GM04504 (cell line): ENCODE measurements at places on chromosomes 2 and 18.

DNA sequence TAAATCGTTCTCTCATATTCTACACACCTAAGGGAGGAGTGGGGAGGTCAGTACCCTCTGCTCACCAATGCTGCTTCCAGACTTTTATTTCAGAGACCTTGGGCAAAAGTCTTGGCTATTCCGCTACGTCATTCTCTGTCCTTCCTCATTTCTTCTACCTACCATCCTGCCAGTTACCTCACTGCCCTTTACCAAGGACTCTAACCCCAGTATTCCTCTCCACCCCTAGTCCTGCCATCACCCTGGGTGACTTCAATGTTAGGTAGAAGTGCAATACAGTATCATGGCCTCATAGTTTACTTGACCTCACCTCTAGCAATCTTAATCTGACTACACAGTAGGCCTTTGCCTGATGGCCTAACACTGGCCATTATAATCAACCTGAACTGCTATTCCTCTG lies 27.8 kb downstream of the RTN4 start:
- no peak for DNase-seq

DNA sequence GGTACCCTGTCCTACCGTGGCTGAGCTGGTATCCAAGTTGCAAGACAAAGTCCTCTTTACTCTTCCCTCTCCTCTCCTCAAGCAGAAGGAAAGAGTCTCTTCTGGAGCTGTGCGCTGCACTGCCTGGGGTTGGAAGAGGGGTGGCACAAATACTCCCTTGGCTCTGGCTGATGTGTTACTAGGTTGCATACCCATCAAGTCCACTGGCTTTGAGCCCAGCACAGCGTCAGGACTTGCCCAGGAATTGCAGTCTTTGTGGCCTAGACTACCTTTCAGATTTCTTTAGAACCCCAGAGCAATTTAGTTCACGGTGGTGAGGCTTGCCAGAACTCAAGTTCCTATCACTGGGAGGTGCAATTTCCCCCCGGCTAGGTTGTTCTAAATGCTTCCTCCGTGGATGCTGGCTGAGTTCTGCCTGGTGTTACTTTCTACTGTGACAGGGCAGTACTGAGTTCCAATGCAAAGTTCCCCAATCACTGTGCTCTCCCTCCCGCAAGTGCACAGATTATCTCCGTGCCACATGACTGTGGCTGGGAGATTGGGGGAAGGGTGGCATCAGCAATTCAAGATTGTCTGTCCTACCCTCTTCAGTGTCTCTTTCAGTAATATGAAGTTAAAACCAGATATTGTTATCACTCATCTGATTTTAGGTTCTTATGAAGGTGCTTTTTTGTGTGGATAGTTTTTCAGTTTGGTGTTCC lies 13.4 kb downstream of the MYO3B start:
- DNase-seq = no peak

GRCh38 chr2:178807227-178808008 lies at the start of gene TTN:
TSS of gene TTN (minus strand) at chr2:178807423. CDS start at chr2:178804642, 2,781 bp downstream.
- no peak for DNase-seq

- no peak for DNase-seq
Measured at GRCh38 chr18:35620765-35621164, 39.2 kb downstream of the GALNT1 start.

DNA sequence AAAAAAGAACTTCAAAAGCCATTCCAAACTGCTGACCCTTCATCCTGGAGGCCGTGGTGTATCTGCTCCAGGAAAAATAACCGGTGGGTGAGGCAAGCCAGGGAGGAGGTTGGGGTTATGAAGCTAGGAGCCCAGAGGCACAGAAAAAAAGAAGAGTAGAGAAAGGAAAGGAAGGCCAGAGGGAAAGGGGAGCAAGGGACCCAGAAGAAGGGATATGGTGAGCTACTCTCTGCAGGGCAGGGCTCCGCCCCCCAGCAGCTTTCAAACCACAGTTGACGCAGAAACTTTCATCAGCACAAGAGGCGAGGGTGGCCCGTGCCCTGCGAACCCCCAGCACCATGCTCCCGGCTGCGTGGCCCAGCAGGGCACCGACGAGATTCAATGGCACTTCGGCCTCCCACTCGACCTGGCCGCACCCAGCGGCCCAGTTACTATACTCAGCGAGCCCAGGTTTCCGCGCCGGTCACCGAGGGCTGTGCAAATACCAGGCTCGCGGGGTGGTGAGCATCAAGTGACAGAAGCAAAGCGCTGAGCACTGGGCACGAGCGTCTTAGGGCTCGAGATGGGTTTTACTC lies 665 bp downstream of the MCM6 start:
- peak; percentile 16 for DNase-seq

DNA sequence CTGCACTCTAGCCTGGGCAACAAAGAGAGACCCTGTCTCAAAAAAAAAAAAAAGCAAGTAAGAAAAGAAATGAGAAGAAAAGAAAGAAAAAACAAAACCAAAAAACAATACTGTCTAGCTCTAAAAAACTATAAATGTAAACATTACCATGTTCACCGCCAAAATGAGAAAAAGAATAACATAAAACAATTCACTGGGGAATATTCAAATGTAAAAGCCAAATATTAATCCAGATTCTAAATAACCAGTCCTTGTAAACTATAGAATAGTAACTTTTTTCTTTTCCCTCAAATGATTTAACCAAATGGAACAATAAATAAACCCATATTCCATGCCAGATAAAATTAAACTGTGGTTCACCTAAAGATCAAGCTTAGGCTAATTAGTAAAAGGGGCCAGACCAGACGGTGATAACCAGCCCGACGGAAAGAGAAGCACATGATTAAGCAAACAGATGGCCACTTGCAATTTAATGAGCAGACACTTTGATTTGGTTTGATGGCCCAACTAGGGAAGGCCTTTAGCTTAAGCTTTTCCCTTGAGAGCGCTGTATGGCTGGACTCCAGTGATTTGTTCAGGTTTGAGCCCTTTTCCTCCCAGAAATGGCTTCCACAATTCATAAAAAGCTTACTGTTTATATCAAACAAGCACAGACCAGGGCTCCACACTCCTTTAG lies 39.4 kb upstream of the ZNF397 start:
- DNase-seq = no peak

- DNase-seq = no peak
Measured at GRCh38 chr18:22052405-22053105, 116.8 kb upstream of the GATA6 start.

DNA sequence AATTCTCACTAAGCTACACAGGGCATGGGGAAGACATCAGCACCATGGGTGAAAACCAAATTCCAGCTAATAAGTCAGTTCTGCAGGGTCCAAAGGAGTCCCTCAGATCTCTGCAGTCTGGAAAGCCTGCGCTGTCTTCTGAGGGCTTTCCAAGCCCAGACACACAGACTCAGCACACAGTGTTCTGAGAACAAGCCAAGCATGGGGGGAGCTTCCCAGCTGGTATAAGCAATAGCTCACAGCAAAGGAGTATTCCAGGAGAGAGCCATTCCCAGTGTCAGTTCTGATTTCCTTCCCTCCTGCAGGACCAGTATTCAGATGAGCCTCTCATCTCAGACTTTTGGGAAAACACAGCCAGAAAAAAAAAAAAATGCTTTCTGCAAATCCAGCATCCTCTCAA lies 370.8 kb downstream of the TNS1 start:
- DNase-seq = no peak

- DNase-seq = no peak
Measured at GRCh38 chr2:168277276-168277675, 29.9 kb upstream of the STK39 start.

GRCh38 chr2:75018162-75018561 lies 59.7 kb downstream of the POLE4 start:
- DNase-seq = no peak

GRCh38 chr2:149075853-149076252 lies 37.4 kb downstream of the LYPD6B start:
- DNase-seq = no peak

DNA sequence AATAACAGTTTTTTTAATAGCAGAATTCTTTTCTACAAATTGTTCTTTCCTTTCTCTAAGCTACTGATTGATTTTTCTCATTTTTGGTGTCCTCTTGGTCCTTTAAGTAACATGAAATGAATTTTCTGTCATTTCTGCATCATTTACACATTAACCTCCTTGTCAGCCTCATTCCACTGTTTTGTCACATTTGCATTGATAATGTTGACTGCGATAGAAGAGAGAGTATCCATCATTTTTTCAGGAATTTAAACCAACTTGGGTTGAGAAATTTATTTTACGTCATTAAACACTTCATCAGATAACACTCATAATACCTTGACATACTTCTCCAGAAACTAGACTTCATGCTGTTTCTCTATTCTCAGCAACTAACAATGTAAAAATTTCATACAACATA lies 422.2 kb downstream of the LRRTM4 start:
- no peak for DNase-seq

- peak; percentile 51 for DNase-seq
Measured at GRCh38 chr2:203688798-203689197, 17.6 kb upstream of the CD28 start.

- DNase-seq = no peak
Measured at GRCh38 chr2:107618769-107619168, 207.9 kb upstream of the RGPD4 start.

GRCh38 chr2:196137271-196137670 lies 34.1 kb downstream of the STK17B start:
- DNase-seq = no peak

DNA sequence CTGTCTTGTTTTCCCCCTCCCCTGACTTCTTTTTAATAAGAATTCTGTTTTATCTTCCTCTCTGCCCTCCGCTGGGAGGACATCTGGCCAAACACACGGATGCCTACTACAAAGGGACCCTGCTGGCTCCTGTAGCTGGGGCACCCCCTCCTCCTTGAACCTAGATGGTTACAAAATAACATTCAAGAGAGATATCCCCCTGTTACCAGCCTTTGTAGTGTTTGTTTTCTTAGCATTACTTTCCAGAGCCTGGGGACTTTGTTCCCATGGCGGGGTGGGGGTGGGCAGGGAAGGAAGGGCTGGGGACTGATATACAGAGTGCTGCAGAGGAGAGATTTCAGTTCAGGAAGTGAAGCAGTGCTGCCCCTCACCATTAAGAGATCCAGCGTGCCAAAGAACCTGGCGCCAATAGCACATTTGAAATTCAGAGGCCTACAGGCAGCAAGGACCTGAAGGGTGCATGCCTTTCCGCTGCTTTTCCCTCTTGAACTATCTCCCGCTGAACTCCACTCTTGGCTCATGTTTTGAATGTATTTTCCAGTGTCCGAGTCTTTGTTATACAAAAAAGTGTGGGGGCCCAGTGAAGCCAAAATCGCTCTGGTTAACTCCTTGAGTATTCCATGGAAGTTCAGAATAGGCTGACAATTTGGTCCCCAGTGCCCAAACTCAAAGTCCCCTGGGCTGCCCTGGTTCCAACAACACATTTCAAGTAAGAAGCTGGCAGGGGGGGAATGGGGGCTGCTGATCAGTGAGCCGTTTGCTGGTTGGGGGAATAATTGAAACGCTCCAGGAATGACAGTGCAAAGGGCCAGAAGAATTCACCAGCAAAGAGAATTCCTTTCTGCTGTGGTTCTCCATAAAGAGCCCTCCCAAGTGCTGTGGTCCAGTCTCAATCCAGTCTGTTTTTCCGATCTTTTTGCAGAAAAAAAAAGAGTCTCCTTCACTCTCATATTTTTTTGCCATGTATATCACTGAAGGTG lies 94.8 kb upstream of the THOC1 start:
- no peak for DNase-seq

DNA sequence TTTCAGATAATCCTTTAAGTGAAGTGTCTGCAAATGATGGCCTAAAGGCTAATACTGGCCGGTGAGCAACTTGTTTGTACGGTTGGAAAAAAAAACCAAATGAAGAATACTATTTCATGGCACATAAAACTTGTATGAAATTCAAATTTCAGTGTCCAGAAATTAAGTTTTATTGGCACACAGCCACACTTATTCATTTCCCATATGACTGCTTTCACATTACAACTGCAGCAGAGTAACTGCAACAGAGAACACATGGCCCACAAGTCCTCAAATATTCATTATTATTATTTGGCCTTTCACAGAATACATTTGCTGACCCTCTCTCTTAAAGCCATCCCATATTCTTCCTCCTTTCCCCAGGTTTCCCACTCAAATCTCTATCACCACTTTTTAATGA lies 1268.6 kb downstream of the LRP1B start:
- no peak for DNase-seq

DNA sequence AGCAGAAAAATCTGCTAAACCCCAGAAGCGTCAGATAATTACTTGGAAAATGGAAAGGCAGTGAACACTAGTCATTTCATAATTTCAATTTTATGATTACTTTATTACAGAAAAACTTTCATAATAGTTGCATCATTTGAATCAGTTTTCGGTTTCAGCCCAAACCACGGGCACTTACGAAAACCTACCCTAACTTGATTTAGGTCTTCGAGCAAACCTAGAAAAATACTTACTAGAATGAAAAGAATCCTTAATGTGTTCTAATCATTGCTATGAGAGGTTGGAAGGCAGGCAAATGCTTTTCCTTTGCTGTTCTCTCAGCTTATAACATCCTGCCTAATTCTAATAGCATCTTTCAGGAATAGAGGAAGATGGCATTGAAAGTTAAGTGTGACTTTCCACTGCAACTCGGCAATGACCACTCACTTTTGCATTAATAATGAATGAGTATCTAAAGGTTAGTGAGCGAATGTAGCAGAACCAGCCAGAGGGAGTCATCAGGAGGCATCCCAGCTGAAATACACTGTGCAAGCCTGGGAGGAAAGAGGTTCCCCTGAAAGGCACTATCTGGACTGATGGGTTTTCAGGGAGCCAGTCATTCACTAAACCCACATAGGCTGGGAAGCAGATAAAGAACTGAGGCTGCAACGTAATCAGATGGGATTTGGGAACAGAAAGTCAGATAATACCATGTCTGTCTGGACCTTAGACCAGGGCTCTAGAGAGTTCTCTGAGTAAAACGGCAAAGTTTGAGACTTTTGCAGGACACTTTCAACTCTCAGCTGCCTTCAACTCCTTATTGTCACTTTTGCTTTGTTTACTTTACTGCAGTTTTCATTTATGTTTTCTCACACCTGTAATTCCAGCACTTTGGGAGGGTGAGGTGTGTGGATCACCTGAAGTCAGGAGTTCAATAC lies 520.8 kb downstream of the RNF144A start:
- DNase-seq = no peak

DNA sequence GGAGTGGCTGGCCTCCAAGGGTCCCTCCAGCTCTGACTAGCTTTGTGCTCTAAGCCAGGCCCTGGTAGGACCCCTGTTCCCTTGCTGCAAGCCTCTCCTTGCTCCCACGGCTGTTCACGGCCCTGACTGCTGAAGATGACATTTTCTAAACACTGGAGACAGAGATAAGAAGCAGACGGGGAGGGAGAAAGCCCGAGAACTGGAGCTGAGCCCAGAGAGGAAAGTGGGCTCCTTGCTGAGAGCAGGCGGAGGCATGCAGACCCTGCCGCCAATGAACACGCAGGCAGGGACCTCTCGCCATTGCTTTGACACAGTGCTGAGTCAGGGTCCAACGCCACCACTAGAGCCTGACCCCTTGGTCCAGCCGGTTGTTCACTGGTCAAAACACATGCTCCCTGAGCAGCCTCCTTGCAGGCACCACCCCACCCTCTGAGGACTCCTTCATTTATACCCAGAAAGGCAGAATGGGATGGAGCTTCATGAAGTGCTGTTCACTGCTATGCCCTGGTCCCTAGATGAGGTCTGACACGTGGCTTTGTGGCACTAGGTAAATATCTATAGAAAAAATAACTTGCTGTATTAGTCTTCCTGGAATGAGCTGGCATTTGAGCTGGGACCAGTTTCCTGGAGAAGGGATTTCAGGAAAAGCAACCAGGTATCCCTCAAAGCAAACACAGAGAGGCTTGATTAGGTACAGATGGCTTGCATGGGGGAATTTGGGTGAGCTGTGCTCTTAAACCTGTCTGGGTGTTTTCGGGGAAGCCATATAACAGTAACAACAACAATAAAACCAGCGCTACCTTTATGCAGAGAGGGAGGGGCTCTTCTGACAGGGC lies 65.7 kb downstream of the MCFD2 start:
- DNase-seq = no peak
